ENCODE measurements at places on chromosomes 6 and 20.

- peak; percentile 58 for DNase-seq
Measured at GRCh38 chr6:75934643-75935472, 137.6 kb downstream of the IMPG1 start.

DNA sequence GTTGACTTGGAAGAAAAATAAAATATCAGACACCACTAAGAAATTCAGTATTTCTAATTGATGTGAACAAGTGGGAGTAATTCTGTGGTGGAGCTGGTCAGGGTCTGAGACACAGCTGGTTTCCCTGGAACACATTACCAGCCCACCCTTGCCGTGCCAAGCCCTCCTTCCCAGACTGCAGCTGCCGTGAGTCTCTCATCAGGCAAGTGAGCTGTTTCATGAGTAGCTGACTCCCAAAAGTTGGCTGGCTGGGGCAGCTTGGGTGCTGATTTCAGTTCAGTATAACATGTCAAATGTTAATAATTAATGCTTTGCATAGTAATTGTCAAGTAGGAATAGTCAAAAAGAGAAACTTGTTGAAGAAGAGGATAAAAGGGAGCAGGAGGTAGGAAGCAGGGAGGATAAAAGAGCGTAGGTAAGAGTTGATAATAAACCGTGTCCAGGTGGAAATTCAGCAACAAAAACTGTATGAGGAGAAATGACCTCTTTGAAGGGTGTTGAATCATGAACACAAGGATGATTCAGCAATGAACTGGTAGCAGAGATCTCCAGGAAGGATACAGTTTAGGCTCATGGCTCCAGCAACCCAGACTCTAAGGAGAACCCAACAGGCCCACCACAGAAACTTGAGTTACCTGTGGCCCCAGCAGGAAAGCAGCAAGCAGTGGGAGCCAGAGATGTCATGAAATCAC lies 110.9 kb upstream of the SSTR4 start:
- DNase-seq: no peak

GRCh38 chr20:10059006-10059405 lies 24.2 kb downstream of the ANKEF1 start:
- DNase-seq: no peak

GRCh38 chr6:57305107-57305506 lies 12.3 kb upstream of the PRIM2 start:
- DNase-seq: no peak

GRCh38 chr6:31784098-31784925 lies 7.2 kb upstream of the VWA7 start:
- DNase-seq: no peak

GRCh38 chr6:99341862-99342455 lies 7.5 kb downstream of the FAXC start:
- no peak for DNase-seq

DNA sequence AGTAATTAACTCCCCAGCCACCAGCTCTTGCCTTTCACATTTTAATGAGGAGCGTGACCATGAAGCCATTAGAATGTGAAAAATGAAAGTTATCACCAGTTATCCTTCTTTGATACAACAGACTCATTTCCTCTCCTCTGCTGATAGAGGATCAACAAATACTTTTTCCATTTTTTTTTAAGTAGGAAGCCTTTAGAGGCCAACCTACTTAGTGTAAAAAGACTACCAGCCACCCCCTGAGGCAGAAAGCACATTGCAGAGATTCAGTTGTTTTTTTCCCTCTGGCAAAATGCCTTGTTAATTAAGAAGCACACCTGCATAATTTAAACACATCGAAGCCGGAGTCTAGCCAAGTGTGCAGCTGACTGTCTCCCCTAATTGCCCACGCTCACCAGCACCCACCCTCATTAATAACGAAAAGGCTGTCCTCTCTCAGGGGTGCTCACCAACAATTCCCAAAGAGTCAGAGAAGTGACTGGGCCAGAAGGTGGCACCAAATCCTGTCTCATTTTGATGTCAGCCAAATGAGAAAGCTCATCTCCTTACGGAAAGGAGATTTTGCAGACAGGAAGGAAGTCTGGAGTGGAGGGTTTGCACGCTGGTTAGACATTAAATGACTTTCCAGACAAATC lies 60.9 kb upstream of the MC3R start:
- no peak for DNase-seq

- no peak for DNase-seq
Measured at GRCh38 chr6:98672681-98673475, 161.5 kb upstream of the POU3F2 start.

DNA sequence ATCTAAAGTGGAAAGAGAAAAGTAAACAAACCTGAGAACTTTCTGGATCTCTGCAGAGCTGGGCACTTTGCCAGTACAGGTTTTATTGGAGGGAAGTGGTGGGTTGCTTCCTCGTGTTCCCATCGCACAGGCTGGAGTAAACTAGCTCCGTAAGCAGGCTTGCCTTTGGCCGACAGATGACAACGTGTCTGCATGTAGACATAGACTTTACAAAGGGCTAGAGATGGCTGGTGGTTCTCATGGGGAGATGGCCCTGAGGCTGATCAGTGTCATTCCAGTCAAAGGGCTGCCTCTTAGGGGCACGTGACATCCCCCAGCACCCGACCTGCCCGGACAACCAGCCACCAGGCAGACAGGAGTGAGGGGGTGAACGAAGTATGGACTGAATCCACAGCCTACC lies 98.8 kb downstream of the YTHDF1 start:
- no peak for DNase-seq

- no peak for DNase-seq
Measured at GRCh38 chr6:30542915-30543314, 13.4 kb downstream of the GNL1 start.

DNA sequence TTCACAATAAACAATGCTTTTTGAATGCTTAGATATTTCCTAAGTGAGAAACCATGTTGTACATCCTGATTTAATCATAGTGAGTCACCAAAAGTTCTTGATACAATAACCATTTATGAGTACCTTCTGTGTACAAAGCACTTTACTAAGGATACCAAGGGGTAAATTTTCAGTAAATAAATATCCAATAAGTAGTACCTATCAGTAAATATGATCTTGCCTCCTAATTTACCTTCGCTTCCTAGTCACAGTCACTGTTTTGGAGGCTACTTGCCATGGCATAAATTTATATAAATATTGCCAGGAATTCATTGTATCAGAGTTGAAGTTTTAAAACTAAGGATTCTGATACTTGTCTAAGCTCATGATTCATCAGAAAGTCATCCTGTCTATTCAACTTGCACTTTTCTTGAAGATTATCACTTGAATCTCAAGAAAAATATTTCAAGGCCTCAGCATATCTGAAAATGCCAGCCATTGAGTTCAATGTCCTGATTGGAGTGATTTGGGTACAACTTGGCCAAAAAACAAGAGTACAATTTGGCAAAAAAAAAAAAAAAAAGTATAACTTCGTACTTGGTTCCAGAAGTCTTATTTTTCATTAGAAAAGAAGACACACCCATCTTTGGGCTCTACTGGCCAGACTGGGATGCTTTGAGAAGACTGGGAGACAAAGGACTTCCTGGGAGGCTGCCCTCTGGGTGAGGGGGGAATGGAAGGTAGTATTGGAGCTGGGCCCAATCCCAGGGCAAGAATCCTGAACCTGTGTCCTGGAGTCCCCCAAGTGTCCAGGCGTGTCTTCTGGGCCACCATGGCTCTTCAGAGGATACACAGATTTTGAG lies 32.8 kb downstream of the RAB22A start:
- peak; percentile 28 for DNase-seq

DNA sequence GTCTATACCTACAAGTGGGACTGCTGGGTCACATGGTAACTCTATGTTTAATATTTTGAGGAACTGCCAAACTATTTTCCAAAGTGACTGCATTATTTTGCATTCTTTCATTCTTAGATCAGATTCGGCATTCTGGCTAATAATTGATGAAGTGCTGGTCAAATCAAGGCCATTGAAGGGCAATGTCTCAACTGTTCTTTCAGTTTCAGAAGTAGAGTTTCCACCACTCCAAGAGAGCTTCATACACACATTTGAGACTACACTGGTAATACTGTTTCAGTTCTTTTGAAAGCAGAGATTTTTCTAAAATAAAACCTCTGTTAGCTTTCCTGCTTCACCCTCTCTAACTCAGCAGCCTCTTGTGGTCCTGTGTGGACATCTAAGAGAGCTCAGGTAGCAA lies 154.5 kb downstream of the CFAP61 start:
- no peak for DNase-seq

DNA sequence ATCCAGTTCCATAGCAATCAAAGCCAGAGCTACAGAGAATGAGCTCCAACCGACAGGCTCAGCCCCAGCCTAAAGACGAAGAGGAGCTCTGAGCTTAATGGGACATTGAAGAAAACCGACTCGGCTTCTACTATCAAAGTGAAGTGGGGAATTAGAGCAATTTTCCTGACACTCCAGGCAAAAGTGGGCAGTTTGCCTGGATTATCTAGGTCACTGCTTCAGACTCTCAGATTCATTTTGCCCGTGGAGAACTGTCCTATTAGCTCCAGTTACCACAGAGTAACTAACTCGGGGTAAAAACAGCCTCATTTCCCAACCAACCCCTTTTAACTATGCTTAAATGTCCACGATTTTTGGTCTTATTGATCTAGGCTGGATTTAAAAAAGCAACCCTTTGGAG lies 592.1 kb upstream of the NRSN1 start:
- DNase-seq: no peak

- DNase-seq: no peak
Measured at GRCh38 chr6:159989492-159990480, 20.9 kb downstream of the IGF2R start.

Data from non-pigmented ciliary epithelial cell (primary cell).